Esophagus squamous epithelium (tissue), 5 donors: ENCODE measurements at places on chromosomes 11 and 22.

DNA sequence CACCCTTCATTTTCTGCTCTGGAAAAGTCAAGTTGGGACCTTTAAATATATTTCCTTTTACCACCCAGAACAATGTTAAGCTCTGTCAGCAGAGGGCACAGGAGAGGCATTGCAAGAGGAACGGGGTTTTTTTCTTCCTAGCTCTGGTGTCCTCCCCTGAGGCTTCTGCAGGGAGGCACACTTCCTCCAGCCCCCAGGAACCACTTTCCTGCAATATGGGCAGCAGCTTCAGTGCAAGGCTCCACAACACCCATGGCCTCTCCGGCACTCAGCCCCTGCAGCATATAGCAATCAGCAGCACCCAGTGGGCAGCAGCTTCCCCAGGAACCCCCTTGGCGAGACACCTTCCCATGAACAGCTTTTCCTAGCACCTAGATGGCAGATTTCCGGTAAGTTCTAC is 101.4 kb downstream of the SYT9 start:
- no peak for DNase-seq

DNA sequence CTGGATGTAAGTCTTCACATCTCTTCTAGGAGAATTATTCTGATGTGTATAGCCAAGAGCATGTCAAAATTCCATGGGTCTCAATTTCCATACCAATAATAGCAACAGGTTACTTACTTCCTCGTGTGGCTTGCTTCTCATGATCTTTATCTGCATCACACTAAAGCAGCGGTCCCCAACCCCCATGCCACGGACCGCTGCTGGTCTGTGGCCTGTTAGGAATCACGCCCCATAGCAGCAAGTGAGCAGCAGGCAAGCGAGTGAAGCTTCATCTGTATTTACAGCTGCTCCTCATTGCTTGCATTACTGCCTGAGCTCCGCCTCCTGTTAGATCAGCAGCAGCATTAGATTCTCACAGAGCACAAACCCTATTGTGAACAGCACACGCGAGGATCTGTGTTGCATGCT is 28.9 kb upstream of the SLC25A1 start:
- DNase-seq: no peak

DNA sequence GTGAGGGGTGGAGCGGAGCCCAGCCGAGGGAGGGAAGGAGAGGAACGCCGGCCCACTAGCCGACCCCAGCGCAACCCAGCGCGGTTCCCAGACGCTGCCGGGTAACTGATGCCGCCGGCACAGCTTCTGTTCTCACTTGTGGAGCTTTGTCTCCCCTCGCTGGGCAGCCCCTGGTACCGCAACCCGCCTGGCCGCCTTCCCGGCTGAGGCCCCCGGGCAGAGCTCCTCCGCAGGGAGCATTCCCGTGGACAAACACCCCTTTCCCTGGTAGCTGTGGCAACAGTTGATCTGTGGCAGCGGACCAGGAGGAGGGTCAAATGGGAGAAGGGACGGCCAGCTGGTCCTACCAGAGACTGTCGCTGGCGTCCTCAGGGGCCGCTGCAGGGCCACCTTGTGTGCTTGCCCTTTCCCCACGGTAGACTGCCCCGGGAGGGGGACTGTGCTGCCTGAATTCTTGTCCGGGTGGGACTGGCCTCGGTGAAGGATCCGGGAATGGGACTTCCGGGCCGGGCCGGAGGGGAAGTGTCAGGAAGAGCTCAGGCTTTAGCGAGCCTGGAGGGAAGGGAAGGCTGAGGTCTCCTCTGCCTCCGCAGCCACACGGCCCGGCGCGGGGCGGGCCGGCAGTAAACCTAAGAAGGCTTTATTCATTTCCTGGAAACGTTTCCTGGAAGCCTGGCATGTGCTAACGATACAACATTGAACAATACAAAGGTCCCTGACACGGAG is 468.0 kb downstream of the OPCML start:
- no peak for DNase-seq

DNA sequence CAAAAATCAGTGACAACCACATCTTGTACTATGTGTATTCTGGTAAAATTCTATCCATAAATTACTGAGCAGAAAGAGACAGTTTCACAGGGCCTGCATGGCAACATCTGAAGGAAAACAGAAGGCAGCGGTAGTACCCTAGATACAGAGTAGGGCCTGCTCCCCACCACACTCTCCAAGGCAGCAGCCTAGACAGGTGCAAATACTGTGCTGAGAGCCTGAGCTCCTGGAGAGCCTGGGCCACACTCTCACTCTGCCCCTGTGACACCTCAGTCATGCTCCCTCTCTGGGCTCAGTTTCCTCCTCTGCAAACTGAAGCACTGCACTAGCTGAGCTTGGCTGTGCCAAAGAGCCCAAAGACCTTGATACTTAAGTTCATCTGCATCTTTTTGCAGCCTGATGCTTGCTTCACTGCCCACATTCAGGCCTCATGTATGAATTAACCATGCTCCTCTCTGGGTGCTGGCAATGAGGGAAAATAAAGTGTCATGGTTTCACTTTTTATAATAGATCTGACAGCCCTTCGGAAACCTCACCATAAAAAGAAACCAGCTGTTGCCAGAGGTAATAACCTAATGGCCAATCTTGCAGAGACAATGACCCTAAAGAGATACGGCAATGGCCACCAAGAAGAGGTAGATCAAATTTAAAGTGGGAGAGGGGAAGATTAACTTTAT is 104.7 kb downstream of the PLEKHA7 start:
- DNase-seq: no peak

GRCh38 chr22:47001288-47001687 is 238.8 kb downstream of the TBC1D22A start:
- no peak for DNase-seq

GRCh38 chr11:79237703-79238102 is 203.1 kb downstream of the TENM4 start:
- no peak for DNase-seq

DNA sequence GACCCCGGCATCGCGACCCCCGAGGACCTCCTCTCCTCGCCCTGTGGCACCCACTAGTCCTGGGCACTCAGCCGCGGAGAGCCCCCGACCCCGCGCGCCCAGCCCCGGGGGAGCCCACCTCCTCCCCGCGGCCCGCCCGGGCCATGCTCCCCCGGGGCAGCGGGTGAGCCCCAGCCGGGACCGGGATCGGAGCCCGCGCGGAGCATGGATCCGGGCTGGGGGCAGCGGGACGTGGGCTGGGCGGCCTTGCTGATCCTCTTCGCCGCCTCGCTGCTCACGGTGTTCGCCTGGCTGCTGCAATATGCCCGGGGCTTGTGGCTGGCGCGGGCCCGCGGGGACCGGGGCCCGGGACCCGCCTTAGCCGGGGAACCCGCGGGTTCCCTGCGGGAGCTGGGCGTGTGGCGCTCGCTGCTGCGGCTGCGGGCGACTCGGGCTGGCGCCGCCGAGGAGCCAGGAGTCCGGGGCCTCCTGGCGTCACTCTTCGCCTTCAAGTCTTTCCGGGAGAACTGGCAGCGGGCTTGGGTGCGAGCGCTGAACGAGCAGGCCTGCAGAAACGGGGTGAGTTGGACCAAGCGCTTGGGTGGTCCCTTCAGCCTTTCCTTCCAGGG is 498 bp downstream of the C2CD2L start:
- DNase-seq: no peak

DNA sequence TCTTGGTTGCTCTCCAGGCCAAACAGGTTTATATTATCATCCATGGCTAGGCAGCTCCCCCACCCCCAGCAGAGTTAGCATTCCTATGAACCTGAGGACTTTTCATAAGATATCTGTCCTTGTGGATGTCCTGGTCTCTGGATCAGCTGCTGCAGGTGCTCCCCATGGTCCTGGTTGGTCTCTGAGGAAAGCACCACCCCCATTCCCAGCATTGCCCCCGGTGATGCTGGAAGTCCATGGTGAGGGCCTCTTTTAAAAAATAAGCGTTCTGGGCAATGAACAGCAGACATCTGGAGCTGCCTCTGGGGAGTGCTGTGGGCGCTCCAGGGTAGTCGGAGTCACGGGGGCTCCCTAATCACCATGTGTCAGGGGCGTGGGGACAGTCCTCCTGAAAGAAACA is 26.6 kb downstream of the DKK3 start:
- DNase-seq: no peak

- DNase-seq: no peak
Measured at GRCh38 chr11:60871378-60872061, 4.2 kb downstream of the ZP1 start.

- DNase-seq: no peak
Measured at GRCh38 chr11:110689306-110689705, 22.9 kb downstream of the ARHGAP20 start.

DNA sequence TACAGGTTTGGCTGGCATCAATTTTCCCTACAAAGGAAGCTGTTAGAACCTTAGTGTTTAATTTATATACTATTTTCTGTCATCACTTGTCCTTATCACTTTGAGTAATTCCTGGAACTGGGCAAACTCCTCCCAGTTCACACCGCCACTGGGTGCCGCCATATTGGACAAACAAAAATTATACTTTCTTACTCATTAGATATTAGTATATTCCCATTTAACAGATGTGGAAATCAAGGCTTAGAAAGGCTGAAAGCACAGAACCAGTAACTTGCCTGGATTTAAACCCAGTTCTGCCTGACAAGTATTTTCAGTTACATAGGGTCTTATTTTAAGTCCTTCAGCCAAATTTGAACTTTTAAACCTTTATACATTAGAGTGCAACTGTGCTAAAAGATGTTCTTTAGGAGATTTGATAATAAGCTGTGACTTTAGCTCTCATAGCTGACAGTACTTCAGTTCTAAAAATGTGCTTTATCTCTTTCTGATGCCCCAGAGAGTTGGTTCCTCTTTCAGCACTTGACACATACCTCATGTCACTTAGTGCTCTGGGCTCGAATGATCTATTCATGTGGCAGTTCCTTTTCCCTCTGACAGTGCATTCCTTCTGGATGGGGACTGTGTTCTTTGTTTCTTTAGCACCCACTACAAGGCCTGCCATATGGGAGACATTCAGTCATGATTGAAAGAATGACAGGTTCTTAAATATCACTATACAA is 25.4 kb downstream of the COA4 start:
- DNase-seq: no peak

DNA sequence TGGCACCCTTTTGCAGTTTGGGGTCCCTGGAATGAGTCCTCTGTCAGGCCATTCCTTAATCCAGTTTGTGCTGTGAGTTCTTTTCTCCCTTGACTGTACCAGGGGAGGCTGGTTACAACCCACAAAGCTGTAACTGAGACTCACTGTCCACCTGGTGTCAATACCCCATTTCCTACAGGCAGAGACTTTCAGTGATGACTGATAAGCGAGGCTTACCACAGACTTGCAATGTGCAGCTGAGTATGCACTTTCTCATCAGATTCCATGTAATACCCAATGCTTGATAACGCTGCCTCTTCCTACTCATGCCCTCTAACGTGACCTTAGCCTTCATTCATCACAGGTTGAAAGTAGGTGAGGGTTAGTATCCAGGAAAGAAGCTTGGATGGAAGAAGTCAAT is 120.1 kb downstream of the INSC start:
- DNase-seq: no peak
